ENCODE measurements at places on chromosomes 16 and 17.
A peak's percentile ranks its signal among the peaks of the same experiment; 100 is the strongest.

GRCh38 chr16:2478279-2478678 is 3.4 kb downstream of the TBC1D24 start:
- DNase-seq: no peak

DNA sequence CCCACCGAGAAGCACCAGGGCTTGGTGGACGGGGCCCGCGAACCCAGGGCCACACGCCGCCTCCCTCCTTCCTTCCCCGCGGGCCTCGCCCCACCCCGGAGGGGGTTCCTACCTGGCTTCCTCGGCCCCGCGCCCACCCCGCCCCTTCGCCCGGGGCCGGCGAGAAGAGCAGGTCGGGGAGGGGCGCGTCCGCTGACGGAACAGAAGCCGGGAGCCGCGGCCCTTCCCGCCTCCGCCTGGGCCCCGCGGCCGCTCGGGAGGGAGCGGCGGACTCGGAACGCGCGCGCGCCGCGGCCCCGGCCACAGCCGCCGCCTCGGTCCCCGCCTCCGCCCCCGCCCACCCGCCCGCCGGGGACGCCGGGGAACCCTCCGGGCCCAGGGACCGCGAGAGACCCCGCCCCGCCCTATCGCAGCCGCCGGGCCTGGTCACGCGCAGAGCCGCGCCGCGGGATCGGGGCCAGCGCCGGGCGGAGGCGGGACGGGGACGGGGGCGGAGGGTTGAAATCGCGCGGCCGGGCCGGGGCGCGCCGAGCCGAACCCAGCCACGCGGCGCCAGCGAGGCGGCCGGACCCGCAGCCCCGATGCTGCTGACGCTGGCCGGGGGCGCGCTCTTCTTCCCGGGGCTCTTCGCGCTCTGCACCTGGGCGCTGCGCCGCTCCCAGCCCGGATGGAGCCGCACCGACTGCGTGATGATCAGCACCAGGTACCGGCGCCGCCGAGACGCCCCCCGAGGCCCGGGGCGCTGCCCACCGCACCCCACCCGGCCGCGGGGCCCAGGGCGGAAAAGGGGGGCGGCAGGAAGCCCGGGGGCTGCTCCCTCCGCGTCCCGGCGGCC is at the start of gene TLCD3A:
Gene TLCD3A (plus strand): TSS at position 530 of the 835 bp plus-strand sequence. CDS start 52 bp downstream, at position 582.
- DNase-seq: no peak

- no peak for DNase-seq
Observed at GRCh38 chr16:6642271-6642670, 690.4 kb upstream of the RBFOX1 start.

GRCh38 chr17:9872852-9873251 is 32.2 kb downstream of the RCVRN start:
- no peak for DNase-seq

DNA sequence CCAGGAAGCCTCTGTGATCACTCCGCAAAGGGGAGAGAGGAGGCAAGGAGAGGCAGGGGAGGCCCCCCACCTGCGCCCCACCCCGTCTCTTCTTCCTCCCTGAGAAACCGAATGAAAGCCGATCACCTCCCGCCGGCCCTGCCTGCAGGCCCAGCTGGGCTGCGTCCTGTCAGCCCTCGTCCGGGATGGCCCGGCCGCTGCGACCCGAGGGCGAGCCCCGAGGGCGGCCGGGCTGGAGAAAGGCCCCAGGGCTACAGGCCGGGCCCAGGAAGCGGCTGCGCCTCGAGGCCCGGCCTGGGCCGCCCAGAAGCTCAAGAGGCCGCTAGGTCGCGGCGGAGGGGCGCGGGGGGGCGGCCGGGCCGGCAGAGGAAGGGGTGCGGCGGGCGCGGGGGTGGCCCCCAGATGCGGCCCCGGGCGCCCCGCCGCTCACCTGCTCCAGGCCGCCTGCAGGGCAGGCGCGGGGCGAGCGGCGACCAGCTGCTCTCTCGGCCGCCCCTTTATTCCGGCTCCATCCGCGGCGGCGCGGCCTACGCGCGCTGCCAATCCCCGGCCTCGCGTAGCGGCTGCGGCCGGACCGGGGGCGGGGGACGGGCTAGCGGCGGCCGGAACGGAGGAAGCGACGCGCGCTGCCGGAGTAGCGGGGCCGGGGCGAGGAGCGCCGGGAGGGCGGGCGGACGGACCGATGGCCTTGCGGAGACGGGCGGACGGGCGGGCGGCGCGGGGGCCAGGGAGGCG is at the start of gene ZNF319:
Gene ZNF319 (minus strand): TSS at position 702 of the 735 bp plus-strand sequence. CDS start 2,407 bp downstream, outside the sequence.
- DNase-seq: no peak

DNA sequence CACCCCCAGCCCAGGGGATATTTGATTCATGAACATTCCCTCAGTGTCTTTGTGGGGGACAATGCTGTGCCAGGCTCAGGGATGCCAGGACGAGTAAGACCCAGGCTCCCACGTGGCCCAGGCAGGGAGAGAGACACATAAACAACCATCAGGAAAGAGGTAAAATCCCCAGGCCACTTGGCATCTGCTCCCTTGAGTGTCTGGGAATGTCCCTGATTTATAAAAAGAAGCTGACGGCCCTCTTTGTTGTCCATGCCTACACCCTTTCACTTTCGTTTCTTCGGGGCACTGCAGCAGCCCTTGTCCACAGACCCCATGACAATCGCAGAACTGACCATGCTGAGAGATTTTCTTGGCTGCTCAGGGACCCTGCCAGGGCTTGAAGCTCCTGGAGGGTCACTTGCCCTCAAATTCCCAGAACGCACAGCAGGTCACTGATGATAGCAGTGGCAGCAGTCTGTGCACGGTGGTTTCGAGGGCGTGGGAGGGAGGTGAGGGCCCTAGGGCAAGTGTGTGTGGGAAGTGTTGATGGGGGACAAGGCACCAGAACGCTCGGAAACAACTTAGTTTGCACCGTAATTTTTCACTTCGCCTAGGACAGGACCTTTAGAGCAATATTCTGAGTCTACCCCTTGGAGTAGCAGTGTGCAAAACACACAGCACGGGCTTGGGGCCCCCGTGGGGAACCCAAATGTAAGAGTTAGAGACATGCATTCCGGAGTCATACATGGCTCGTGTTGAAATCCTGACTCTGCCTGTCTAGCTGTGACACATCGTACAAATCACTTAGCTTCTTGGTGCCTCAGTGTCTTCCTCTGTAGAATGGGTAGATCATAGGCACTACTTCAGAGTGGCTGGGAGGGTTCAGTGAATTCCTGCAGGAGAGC is 4.7 kb downstream of the NOD2 start:
- no peak for DNase-seq

GRCh38 chr16:57694725-57695679 is at the start of gene DRC7:
DRC7 (plus strand) TSS chr16:57694806; CDS start chr16:57697950, 3,144 bp downstream.
- peak; percentile 39 for DNase-seq

DNA sequence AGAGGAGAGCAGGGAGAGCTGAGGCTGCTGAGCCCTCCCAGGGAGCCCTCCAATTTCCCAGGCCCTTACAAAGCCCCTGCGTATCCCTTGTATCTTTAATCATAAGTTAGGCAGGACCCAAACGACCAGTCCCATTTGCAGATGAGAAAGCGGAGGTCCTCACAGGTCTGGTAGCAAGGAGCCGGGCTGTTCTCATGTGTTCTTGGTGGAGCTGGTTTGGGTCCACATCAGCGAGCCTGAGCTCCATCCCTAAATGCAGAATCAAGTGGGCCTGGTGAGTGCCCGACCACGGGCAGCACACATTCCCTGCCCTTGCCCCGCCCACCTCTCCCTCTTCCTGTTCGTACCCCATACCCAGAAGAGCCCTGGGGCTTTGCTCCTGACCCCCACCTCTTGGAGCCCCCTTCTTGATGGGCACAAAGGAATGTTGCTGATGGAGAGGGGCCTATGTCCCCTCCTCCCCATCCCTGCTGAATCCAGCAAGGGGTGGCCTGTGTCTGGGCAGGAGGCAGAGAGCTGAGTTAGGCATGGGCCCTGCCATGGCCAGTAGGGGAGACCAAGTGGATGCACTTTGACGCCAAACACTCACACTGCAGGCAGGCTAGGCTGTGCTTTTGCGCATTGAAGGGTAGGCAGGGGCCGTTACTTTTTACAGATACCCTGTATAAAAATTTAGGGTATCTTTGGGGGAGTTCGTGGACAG is 18.3 kb upstream of the ADCY7 start:
- DNase-seq: no peak

- no peak for DNase-seq
Observed at GRCh38 chr16:12405089-12405488, 398.6 kb downstream of the CPPED1 start.

DNA sequence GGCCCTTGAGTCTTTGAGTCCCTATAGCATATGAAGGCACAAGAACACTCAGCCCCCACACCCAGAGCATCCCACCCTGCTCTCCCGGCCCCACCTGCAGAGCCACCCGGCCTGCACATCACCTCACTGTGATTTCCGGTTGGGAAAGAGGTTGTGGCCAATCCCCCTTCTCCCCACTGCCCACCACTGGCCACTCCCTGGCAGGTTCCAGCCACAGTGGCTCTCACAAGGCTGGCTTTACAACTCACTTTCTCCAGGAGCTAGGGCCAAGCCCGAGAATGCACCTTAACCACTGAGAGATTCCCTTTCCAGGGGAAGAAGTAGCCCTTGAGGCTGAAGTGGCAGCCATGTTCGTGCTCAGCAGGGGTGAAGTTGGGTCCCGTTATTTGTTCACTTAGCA is 123.9 kb downstream of the C16orf78 start:
- DNase-seq: no peak

- DNase-seq: no peak
Observed at GRCh38 chr17:39138431-39139160, 12.8 kb downstream of the PLXDC1 start.

GRCh38 chr17:37211136-37211535 is 164.6 kb upstream of the C17orf78 start:
- no peak for DNase-seq

GRCh38 chr17:22203208-22203715 is 510.9 kb downstream of the KCNJ18 start:
- no peak for DNase-seq

- DNase-seq: no peak
Observed at GRCh38 chr16:77881355-77882030, 93.1 kb downstream of the VAT1L start.

GRCh38 chr16:70694868-70695218 is 9.0 kb upstream of the MTSS2 start:
- DNase-seq: no peak

DNA sequence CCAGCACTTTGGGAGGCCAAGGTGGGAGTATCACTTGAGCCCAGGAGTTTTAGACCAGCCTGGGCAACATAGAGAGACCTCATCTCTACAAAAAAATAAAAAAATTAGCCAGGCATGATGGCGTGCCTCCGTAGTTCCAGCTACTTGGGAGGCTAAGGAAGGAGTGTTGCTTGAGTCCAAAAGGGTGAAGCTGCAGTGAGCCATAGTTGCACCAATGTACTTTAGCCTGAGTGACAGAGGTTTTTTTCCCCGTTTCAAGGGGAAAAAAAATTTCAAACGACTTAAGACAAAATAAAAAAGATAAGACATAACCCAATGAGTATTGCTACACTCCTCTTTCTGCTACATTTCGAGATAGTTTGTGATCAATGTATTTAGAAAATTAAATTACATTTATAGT is 6.8 kb downstream of the DHX8 start:
- no peak for DNase-seq

DNA sequence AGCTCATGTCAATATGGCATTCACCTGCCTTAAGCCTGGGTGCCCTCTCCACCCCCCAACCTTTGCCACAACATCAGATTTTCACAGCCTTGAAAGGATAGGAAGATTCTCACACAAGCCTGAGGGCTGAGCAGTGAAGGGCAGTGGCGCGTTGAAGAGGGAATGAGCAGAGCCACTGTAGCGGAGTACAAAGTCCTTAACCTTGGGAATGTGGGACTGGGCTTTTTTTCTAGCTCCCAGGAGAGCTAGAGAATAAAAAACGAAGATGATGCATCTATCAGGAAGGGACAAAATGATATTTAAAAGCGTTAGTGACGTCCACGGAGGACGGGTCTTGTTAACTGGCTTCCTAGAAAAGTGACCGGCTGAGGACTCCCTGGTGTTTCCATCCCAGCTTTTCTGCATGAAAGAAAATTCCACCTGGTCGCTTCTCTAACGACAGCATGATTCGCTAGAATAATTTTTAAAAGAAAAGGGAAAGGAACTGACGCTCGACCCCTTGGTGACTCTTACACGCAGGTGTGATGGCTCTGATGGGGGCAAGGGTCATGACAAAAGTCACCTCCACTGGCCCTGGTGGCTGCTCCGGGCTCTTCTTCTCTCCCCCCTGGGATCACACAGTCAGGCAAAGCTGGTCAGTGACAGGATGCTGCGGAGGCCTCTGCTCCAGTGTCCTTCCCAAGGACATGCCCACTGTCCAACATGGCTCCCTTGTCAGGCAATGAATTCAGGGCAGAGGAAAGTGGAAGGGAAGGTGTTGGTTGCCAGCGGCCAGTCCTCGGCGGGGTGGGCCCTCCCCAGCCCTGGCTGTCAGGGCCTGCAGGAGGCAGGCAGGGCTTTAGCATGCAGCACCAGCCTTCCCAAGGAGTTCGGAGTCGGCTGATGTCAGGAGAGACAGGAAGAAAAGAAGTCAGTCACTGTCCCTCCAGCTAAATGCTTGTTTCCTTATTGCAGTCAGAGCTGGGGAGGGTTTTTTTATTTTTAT is 58.4 kb upstream of the IRX3 start:
- no peak for DNase-seq

GRCh38 chr17:6506679-6507231 is 49.6 kb downstream of the PITPNM3 start:
- peak; percentile 35 for DNase-seq

DNA sequence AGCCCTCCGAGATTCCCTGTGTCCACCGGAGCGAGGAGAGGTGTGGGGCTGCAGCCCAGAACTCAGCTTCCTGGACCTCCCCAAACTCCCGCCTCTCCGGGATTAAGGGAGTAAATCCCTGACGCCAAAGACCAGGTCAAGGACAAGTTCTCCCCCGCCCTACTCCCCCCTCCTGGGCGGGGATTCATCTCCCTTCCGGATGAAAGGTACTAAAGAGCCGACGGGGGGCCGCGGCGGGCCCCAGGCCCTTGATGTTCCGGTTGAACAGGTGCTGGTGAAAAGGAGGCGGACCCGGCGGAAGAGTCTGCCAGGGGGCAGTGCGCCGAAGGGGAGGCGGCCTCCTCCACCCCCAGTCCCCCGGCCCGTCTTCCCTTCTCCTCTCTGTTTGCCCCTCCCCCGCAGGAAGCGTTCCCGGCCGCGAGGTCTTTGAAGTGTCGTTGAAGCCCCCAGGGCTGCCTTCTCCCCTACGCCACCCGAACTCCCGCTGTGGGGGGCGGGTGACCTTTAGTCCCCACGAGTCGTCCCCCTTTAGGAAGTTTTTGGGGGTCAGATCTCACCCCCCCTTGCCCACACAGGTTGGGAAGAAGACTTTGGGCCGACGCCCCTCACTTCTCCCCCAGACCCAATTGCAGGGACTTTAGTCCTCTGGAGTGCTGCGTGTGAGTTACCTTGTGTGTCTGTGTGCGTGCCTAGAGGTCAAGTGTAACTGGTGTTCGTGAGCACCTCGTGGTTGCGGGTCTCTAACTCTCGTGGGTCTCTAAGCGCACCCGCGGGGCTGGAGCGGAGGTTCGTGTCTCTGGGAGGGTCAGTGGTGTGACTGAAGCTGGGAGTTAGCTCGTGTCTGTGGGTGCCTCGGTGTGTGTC is 1.1 kb upstream of the MLLT6 start:
- no peak for DNase-seq
